ENCODE measurements at places on chromosomes 2 and 18.

DNA sequence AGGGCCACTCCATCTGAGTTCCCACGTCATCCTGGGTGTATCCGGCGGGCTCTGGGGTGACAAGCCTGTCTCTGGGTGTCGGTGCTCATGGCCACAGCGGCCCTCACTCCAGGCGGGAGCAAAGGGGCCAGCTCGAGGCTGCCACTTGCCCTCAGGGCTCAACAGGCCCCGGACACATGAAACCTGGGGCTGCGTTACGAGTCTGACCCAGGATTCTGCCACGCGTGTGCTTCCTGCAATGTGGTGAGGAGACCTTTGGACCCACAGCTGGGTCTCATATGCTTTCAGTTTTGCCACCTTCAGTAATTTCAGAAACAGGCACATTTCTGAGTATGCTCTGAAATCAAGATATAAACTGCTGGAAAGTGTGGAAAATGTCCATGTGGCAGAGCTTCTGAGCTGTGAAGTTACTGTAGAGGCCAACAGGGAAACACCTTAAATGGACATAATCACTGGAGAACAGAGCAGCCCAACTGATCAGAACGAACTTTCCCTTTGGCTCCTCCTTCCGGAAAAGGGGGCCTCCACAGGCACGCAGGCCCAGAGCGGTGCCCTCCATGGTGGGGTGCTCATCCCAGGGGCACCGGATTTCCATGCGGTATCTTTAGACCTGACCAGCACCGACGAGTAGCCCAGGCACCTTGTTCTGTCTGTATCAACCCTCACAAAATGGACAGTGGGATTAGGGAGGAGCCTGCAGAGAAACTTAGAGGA is 14.1 kb downstream of the PER2 start:
- DNase-seq, result no peak

- DNase-seq, result peak; percentile 34
These were observed 724 bp downstream of the NMS start for GRCh38 chr2:100470898-100471514.

DNA sequence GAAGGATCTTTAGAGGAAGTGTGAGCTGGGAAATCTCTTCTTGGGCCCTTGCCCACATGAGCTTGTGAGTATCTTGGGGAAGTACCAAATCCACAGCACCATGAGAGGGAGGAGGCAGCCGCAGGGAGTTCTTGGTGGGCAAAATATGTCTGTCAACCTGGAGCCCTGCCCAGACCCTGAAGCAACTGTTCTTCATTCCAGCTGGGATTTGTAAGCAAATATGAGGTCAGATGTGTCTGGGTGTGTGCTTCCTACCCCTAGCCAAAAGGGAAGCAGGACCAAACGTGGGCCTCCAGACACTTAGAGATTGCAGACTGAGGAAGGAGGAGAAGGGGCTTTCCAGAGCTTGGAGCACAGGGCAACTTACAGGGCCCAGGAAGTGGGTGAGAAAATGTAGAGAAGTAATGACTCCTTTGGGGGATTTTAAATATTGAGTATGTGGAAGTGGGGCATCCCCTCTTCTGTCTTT is 41.9 kb downstream of the TMEM247 start:
- no peak for DNase-seq

GRCh38 chr2:54722641-54723040 is 821 bp upstream of the EML6 start:
- DNase-seq, result no peak

- no peak for DNase-seq
These were observed 26.8 kb downstream of the SH3YL1 start for GRCh38 chr2:236993-237539.

DNA sequence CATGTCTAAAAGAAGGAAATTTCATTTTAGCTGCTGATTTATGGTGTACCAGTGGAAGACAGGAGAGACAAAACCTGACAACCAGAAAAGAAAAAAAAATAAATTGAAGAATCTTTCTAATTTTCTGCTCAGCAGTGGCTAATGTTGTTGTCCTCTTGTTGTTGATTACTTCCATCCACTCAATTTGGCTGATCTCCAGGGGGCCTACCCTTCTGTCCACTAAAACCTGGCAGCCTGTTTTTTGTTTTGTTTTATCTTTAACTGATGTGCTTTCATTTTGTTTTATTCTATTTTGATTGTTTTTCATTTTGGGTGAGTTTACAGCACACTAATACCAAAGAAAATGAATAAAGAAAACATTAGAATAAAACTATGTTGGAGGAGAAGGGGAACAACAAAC is 27.4 kb downstream of the TFPI start:
- no peak for DNase-seq

DNA sequence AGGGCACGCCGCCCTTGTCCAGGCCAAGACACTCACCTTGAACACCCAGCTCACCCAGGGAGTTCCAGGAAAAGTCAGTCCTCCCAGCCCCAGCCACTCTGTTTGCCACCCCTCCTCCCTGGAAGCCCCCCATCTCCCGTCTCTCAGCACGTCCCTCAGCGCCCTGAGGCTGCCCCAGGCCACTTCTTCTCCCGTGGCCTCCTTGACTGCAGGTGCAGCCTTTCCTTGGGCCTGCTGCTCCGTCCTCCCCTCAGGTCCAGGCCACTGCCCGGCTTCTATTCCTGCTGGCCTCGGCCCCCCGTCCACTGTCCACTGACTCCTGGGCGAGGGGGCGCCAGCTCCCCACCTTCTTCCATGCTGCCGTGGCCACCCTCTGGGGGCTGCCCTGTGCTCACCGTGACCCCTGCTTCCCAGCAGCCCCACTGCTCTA is 239.1 kb downstream of the HDAC4 start:
- DNase-seq, result peak; percentile 14

- no peak for DNase-seq
These were observed 279.5 kb upstream of the SIX2 start for GRCh38 chr2:45288532-45289417.

DNA sequence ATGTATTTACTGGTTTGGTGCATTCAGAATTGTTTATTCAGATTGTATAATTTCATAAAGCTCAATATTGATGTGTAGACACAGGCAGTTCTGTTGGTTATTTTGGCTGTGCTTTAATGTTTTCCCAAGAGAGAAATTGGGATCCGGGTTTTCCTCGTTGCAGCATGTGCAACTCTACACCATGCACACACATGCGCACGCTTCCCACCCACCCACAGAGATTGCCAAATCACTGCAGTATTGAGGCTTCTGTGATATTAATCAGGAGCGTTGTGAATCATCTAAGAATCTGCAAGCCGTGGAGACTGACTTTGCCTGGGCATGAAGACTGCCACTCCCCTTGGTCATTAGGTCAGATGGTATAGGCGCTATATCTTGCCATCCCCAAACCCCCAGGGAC is 571.5 kb downstream of the SLC4A3 start:
- DNase-seq, result no peak

GRCh38 chr2:234771980-234772732 is 179.7 kb upstream of the SH3BP4 start:
- DNase-seq, result no peak

DNA sequence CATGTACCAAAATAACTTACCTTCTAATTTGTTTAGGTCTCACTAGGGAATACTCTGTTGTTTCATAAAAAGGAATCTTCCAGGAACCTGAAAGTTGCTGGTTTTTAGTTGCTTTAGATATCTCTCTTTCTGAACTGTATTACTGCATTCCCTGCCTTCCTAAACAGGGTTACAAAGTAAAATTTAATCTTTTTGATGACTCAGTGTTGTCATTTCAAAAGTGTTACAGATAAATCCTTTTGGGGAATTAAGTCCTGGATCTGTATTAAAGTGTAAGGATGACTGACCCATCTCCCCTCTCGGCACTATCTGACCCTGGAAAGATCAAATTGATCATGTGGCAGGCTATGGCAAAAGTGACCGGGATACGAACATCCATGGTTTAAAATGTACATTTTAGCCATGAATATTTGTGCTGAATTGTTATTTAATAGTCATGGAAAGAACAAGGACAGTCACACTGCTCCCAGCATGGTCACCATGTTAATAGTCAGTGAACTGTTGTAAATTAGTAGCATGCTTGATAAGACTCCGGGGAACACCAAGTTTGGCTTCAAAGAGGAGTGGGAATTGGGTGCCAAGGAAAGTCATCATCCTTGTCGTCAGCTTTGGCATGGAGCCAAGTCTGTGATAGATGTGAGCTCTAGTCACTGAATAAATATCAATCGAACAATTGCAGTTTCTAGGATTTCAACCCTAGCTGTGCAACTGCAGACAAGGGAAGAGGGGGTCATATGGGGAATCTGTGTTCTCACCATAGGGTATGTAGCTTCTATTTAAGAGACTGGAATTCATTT is 4.2 kb downstream of the PLEKHA3 start:
- DNase-seq, result no peak

DNA sequence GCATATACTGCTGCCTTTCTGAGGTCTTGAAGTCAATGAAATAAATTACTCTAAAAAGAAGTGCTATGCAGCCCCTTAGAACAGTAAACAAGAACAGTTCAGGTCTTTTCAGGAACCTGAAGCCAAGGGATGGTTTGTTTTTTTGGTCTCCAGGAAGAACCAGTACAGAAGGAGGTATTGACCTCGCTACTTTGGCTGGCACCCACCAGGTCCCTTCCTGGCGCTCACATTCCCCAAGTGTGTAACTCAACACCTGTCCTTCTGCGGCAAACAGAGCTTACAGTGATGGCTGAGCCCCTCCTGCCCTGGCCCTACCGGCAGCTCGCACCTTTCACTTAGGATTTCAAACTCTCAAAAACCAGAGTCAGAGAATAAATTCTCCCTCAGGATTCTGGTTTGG is 51.9 kb downstream of the SETBP1 start:
- DNase-seq, result no peak

DNA sequence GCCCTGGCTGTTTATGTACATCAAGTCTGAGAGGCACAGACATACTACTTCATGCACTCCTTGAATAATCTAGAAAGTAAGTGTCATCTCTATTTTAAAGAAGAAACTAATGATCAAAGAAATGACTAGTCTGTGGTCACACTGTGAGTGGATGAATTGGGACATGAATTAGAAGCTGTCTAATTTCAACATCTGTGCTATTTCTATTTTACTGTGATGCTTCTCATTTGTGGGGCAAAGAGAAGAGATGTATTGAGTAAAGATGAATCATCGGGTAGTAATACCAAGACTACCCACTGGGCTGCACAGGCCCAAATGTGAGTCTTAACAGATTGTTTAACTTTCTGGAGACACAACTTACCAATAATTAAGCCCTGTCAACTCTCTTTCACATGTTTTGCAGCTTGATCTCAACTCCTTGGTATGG is 42.4 kb upstream of the MTIF2 start:
- no peak for DNase-seq

DNA sequence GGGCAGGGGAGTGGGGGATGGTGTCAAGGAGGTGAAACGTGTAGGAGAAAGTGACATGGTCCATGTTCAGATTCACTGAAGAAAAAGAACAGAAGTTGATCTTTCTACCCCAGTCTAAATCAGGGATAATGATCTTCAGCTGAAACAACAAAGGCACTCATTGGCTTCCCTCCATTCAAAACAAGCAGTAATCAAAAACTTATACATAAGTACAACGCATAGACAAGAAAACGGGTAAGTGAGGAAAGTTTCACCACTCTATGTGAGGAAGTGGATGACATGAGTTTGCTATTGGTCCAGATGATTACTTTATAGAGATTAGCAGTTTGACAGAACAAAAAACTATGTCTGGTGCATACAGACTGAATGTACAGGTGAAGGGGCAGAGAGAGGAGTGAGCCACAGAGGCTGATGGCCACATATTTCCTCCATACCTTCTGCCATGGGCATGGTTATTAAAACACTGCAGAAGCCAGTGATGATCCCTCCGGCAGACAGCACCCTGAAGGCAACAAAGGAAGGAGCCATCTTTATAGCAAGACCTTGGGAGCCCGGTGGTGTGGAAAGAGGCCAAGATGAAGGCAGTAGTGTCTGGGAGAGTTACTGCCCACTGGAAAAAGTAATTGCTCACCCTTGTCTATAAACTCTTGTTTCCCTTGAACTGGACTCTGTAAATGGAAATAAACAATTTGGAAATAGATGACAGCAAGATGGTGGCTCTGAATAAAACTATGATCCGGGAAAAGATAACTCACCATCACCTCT is 57.7 kb downstream of the SLC25A12 start:
- DNase-seq, result no peak

DNA sequence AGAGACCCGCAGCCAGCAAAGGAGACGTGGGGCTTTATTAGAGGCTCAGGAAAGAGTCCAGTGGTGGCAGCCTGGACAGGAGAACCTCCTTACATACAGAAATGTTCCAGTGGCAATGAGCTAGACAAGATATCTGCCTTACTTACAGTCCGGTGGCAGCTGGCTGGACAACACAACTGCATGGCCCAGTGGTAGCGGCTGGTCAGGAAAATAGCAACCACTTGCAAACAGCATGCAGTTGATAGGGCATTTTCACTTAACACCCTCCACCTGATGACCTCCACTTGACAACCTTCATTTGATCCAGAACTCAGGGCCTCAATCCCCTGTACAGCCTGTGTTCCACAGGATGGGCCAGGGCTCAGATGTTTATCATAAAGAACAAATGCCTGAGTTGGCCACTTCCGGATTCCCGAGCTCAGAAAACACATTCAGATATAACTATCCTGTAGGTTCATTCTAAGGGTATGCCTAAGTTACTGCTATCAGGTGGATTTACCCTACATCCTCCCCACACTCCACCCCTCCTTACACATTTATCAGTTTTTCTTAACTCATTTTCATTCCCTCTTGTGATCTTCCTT is 63.3 kb upstream of the ITPRID2 start:
- DNase-seq, result no peak

- DNase-seq, result no peak
These were observed 196.7 kb downstream of the SH3BP4 start for GRCh38 chr2:235148201-235149170.

GRCh38 chr18:76932026-76932819 is 109.9 kb downstream of the ZNF236 start:
- DNase-seq, result no peak

- DNase-seq, result no peak
These were observed 311.4 kb downstream of the CTNNA2 start for GRCh38 chr2:79824086-79824786.

DNA sequence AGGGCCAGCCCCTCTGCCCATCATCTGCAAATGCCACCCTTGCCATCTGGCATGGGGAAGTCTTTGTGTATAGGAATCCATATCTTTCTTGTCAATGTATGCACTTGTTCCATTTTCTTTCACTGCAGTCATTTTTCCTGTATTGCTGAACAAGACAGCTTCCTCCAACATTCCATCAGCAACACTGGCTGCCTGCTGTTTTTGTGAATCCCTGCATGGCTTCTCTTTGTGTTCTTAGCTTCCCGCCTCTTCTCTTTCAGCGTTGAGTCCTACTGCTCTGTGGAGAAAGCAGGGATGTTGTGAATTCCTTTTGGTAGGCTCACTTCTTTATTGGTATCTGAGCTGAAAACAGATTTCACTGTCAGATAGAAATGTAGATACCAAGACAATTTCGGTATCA is 150.0 kb downstream of the LPIN1 start:
- DNase-seq, result no peak
